Fibroblast of mammary gland (primary cell): ENCODE measurements at places on chromosomes 16 and 17.

DNA sequence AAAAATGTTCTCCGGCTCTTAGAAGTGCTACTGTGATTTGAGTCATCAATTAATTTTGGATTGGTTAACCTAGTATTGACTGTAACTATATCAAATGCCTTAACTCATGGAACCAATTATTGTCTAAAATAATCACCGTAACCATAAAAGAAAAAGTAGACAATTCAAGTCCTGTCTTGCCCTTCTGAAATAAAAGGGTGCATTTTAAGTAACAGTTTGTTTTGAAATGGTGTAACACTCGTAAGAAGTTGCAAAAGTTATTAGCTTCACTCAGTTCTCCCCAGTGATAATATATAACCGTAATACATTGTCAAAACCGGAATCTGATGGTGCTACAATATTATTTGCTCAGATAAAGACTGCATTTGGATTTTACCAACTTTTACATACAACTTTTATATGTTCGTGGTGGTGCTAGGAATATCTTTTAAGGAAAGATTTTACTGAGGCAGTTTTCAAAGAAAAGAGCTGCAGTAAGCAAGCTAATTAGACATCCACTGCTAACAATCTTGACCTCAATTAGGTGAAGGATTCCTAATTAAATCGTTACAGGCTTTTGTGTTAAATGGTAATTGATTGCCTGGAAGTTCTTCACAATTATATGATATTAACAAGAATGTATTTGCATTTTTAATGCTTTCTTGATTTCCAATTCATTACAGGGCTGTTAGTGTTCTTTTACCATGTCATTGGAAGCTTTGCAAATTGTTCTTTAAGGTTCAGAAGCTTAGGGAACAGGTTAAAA, 413.1 kb upstream of the MON1B start:
- DNase-seq: no peak

DNA sequence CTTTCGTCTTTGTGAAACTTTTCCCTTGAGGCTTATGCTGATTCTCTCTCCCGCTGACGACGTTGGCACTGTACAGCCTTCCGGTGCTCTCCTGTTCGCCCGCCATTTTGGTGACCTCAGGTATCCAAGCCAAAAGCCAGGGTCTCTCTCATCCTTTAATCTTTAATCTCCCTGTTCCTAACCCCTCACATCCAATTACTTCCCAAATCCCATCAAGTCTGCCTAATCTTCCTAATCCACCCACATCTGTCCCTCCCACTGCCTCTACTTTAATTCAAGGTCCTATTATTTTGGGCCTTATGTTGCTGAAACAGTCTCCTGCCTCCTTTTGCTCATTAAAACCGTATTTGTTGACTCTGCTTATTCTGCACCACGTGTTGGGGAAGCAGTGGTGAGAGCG, 7.3 kb downstream of the WRAP53 start:
- no peak for DNase-seq

DNA sequence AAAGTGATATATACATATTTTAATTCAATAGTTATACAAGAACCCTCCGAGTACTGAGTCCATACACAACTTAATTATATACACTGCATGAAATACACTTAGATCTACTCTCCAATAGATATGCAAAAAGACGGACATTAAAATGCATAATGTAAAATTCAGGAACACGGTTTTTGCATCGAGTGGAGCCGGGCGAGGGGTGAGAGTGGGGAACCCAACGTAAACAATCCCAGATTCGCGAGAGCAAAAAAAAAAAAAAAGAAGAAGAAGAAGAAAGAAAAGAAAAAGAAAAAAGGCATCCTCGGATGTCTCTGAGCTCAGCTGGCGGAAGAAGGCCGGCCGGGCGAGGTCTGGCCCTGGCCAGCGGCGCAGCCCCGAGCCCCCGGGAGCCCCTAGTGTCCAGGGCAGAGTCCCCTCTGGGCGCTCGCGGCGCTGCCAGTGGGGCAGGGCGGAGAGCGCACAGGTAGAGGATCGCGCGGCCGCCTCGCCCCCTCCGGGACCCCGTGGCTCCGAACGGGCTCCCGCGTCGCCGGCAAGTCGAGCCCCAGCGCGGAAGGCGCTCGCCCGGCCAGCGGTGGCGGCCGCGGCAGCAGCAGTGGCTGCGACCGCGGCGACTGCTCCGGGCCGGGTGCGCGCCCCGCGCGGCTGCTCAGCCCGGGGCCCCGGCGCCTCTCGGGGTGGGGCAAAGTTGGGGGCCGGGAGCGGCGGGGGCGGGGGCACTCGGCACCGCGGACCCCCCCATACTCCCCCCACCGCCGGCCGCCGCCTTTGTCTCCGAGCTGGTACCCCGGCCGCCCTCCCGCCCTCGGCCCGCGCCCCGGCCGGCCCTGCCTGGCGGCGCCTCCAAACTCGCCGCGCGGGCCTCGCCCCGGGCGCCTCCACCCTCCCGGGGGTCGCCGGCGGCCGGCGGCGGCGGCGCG, 9.6 kb upstream of the ZFHX3 start:
- DNase-seq: no peak

- DNase-seq: no peak
These were observed 71.7 kb upstream of the CLEC18B start for GRCh38 chr16:74492976-74493375.

DNA sequence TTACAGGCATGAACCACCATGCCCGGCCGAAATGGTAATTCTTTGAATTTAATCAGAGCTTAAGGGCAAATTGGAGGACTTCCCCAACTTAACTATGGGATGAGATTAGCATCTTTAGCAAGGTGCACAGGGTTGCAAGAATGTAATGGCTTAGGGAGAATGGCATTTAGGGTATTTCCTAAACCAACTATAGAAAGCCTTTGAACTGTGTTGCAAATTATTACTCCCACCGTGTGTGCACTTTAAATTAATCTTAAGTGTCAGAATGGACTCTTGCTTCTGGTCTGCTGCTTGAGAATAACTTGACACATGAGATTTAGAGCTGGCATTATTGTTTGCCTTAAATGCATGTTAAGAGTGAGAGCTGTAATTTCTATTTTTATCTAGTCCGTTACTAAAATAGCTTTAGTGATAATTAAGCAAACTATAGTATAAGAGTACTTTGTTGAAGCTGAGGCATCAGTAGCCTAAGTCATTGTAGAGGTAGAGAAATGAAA, 59.8 kb downstream of the TUBD1 start:
- no peak for DNase-seq

- no peak for DNase-seq
These were observed at the start of gene CLEC19A for GRCh38 chr16:19285431-19285830. Gene CLEC19A (plus strand): TSS chr16:19285731. CDS start chr16:19285852, 121 bp downstream.

- peak; percentile 94 for DNase-seq
These were observed 24.4 kb upstream of the GPT2 start for GRCh38 chr16:46859719-46860152.

GRCh38 chr16:84559311-84559932, 55.0 kb upstream of the MEAK7 start:
- DNase-seq: no peak

- DNase-seq: peak; percentile 38
These were observed 14.4 kb downstream of the FA2H start for GRCh38 chr16:74760007-74760767.

GRCh38 chr16:23968176-23968575, 132.4 kb downstream of the PRKCB start:
- no peak for DNase-seq

GRCh38 chr17:29659155-29659554, 36.4 kb upstream of the CORO6 start:
- no peak for DNase-seq

DNA sequence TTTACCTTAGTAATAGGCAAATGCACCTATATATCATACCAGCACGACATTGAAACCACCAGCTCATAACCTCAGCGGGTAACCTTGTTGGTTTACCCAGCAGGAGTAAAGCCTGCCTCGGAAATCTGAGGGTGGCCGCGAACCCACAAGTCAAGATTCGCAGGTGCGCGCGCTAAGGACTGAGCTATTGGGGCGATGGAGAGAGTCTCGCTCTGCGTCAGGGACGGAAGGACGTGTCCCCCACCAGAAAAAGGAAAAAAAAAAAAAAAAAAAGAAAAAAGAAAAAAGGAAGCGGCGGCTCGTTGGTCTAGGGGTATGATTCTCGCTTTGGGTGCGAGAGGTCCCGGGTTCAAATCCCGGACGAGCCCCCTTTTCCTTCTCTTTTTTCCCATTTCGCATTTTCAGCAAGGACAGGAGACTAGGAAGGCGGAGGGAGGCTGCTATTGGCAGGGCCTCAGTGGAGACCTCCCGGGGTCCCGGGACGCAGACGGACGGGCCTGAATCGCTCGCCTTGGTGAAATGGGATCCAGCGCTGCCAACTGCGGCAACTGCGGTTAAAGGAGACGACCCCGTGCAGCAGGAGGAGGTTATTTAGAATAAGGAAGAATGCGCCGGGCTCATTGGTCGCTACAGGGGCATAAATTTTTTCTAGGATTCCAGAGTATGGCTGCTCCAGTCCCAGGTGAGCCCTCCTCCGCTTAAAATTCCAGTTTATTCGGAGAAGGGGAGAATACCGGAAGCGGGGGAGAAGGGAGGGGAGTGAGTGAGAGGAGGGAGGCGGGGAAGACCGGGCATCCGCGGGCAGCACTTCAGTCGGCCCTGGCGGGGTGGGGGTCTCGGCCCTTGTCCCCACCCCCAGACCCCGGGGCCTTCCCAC, at the start of gene OR1F1:
Gene OR1F1, plus strand, starts transcription at position 407 of the 877 bp plus-strand sequence.
- peak; percentile 73 for DNase-seq

DNA sequence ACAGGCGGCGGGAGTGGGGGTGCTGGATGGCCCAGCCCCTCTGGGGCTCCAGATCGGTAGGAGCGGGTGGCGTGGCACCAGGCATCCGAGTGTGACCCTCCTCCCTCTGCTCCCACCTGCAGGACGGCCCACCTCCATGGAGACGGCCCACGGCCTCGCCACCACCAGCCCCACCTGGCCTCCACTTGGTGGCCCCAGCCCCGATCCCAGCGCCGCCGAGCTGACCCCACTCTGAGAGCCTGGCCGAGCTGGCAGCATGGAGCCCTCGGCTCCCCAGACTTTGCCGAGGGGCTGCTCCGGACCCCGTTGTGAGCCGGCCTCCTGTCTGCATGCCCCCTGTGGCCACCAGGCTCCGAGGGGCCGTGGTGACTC, 4.7 kb upstream of the NUDT16L1 start:
- DNase-seq: no peak

DNA sequence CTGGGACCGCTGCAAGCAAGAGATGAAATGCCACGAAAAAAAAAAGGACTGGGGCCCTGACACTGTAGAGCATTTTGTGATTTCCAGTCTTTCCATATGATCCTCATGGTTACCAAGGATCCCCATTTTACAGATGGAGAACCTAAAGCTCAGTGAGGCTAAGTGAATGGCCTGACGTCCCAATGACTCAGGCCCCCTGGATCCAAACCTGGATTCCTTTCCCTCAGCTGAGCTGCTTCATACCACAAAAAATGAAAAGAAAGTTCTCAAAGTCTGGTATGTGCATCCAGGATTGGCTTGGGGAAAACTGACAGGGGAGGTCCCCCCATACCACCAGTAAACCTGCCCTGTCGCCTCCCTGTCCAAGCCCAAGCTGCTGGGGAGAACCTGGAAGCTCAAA, 80.5 kb downstream of the TEX14 start:
- DNase-seq: no peak

GRCh38 chr17:35167666-35168065, 20.0 kb downstream of the UNC45B start:
- peak; percentile 67 for DNase-seq

DNA sequence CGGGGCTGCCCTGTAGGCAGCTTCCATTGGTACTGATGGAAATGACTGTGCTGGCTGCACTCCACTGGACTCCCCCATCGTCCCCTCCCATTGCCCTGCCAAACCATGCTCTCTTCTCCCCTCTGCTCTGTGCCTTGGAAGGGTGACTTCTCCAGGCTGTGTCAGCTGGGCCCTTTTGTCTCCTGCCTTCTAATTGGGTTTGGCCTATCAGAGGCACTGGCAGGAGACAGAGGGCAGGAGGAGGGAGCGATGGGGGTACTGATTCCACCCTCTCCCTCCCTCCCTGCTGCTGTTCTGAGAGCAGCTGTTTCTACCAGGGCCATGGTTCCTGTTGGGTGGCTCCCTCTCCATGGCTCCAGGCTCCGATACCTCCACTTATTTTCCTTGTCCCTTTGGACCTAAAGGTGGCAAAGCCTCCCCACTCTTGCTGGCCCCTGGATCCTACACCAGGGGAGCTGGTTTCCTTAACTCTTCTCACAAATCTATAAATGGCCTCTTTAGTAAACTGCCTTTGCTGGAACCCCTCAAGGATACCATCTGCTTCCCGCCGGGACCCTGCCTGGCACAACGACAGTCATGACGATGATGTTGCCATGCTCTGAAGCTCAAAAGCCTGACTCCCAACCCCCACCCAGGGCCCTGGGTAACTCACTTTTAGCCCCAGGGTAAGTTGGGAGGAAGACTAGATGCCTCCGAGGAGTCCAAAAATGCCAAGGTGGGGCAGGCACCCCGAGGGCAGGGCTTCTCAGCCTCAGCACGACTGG, 123.8 kb upstream of the RPL38 start:
- DNase-seq: no peak

GRCh38 chr16:57406881-57407280, 2.3 kb downstream of the CCL17 start:
- no peak for DNase-seq

- DNase-seq: no peak
These were observed 287.5 kb downstream of the NPIPA8 start for GRCh38 chr16:18048853-18049546.

GRCh38 chr17:80270836-80271235, 10.2 kb downstream of the RNF213 start:
- peak; percentile 43 for DNase-seq

GRCh38 chr17:81329927-81330883, 35.1 kb upstream of the SLC38A10 start:
- DNase-seq: no peak

- DNase-seq: peak; percentile 36
These were observed 817 bp downstream of the NME1 start for GRCh38 chr17:51154176-51154575.

DNA sequence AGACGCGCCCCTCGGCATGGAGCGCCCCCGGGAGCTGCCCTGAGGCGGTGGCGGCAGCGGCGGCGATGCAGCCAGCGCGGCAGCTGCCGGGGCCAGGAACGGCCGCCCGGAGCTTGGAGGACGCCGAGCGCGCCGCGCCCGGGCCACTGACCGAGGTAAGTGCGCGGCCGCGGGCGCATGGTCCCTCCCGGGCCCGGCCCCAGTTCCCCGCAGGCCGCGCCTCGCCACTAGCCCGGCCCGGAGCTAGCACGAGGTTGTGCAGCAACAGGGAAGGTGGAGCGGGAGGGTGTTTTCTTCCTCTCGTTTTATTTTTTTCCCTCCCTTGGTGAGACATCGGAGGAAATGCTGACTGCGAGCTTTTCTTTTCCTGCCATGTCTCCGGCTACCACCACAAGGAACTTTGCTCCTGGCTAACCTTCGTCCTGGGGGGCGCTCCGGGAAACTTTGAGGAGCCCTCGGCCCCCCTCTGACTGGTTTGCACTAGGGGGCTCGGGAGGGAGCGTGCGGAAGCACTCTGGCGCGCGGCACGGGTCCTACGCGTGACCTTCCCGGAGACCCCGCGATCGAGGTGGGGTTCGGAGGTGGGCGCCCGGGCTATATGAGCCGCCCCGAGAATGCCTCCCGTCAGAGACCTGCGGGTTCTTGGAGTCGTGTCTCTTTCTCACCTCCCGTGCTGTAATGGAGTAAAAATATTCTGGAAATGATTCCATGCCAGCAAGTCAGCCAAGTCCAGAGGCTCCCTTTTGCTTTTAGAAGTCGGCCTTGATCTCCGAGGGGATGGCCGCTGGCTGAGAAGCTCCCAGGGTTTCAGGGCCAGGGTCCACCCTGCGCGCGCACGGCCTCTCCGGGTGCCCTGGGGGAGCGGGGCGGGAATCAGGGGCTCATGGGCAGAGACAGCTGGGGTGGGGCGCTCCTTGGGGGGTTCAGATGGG, 868 bp downstream of the KCNJ12 start:
- DNase-seq: peak; percentile 24
